Hippocampal formation (tissue), 2 donors: ENCODE measurements at places on chromosomes 2 and 18.

GRCh38 chr18:50751490-50751889 lies 68.3 kb downstream of the MRO start:
- DNase-seq = no peak

- no peak for DNase-seq
Observed at GRCh38 chr2:171406044-171406443, 27.7 kb downstream of the METTL8 start.

- DNase-seq = no peak
Observed at GRCh38 chr2:157902692-157903091, 26.6 kb upstream of the ACVR1 start.

GRCh38 chr2:101367508-101367907 lies 19.8 kb downstream of the CREG2 start:
- DNase-seq = no peak

DNA sequence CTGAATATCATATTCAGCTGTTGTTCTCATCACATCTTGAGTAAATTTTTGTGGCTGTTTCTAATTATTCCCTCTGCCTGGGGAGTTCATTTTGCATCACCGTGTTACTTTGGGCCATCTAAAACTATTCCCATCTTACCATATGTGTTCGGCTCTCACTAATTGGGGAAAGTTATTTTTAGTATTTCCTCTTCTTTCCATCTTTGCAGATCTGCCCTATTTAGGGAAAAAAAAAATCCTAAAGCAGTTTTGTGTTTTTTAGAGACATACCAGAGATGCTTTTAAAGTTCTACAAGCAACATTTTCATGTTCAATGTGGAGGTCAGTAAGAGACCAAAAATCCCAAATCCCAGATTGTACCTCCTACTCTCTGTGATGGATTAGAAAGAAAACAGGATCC lies 111.3 kb upstream of the NDUFV2 start:
- DNase-seq = no peak

- no peak for DNase-seq
Observed at GRCh38 chr2:186526281-186526680, 40.2 kb downstream of the ZC3H15 start.

DNA sequence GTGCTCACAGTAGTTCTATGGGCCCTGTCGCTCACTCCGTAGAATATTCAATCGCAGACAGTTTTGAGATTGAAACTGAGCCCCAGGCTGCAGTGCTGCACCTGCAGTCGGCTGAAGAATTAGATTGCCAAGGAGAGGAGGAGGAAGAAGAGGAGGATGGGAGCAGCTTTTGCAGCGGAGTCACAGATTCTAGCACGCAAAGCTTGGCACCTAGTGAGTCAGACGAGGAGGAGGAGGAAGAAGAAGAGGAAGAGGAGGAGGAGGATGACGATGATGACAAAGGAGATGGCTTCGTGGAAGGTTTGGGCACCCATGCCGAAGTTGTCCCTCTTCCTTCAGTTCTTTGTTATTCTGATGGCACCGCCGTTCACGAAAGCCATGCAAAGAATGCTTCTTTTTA lies 115.2 kb downstream of the GALNT3 start:
- DNase-seq = no peak

GRCh38 chr2:160916300-160916699 lies 243.9 kb upstream of the TANK start:
- no peak for DNase-seq

GRCh38 chr2:42788-43187 lies 3.5 kb downstream of the FAM110C start:
- no peak for DNase-seq

- no peak for DNase-seq
Observed at GRCh38 chr18:79629249-79629558, 50.4 kb upstream of the CTDP1 start.

- DNase-seq = no peak
Observed at GRCh38 chr2:231626449-231626848, 33.8 kb downstream of the TEX44 start.

- no peak for DNase-seq
Observed at GRCh38 chr2:51903728-51904127, 871.8 kb upstream of the NRXN1 start.

DNA sequence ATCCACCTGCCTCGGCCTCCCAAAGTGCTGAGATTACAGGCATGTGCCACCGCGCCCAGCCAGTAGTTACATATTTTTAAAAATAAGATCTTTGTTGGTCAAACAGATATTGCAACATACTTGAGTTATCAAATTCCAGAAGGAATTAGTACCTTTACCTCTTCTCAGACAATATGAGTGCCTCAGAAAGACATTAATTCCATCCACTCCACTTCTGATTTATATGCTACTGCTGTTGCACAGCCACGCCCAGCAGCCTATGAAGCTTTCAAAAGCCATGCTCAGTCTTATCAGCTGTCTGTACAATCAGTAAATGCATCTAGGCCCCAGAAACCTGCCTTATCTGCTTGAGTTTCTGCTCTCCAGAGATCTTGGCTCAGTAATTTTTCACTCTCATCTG lies 47.8 kb downstream of the MEX3C start:
- no peak for DNase-seq

DNA sequence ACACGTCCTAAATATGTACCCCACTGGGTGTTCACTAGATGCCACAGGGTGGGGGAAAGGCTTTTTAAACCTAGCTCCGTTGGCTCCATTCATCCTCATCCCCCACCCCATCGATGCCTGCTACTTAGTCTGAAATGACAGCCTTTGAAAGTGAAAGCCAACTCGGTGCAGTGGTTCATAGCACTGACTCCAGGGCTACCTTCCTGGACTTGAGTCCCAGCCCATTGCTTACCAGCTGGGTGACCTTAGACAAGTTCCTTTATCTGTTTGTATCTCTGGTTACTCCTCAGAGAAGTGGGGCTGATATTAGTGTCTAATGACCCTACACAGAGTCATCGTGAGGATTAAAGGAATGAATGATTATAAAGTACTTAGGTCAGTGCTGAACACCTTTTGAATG lies 24.4 kb downstream of the EHD3 start:
- DNase-seq = no peak

DNA sequence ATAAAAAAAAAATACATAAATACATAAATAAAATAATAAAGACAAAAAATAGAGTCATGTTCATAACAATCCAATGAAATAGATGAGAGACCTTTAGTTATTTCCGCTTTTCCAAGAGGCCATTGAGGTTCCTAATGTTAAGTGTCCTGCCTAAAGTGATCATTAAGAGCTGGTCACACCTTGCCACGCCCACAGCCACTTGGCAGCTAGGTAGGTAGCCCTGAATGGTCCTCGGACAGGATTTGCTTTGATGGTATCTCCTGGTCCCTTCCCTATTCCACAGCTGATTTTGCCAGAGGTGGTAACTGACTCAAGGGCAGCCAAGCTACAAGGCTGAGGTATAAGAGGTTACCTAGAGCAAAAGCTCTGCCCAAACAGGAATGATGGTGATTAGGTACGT lies 24.5 kb upstream of the TANC1 start:
- DNase-seq = no peak

GRCh38 chr18:68418881-68419280 lies 296.0 kb downstream of the TMX3 start:
- no peak for DNase-seq

DNA sequence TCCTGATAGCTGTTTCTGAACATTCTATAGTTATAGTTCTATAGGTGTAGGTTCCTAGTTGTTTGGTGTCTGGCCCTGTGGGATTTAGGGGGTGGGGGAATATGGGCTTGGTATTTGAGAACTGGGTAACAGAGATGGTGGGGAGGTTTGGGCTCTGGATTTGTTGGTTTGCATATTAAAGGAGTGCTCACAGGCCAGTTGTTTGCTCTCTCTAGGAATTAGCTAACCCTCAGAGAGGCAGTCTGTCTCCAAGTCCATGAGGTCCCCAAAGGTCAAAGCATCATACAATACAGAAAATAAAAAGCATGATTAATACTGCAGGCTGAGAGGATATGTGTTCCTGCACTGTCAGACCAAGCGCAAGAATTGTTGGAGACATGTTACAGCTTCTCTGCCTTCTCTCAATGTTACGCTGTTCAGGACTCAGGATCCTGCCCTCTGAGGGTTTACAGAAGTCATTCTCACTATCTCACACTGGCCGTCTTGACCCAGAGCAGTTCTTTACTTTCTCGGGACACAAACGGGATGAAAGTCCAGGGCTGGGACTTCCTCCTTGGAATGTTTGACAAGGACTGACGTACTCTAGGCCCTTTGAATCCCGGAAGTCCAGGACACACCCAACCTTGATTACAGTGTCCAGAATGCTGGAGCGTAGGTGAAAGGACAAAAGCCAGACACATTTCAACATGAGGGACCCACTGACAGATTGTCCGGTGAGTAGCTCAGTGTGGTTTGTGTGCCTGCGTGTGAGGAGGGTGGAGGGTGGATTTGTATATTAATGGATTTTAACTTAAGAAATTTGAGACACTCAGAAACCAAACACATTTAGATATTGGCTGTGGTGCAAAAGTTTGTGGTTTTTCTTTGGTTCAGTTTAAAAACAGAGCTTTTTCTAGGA lies at the start of gene NOSTRIN:
TSS of gene NOSTRIN (plus strand) at position 677 of the 898 bp plus-strand sequence. CDS start at position 687, 10 bp downstream.
- no peak for DNase-seq

GRCh38 chr2:68274022-68274421 lies 21.7 kb upstream of the PPP3R1 start:
- DNase-seq = no peak

- no peak for DNase-seq
Observed at GRCh38 chr2:220057391-220057790, 430.0 kb downstream of the SLC4A3 start.

DNA sequence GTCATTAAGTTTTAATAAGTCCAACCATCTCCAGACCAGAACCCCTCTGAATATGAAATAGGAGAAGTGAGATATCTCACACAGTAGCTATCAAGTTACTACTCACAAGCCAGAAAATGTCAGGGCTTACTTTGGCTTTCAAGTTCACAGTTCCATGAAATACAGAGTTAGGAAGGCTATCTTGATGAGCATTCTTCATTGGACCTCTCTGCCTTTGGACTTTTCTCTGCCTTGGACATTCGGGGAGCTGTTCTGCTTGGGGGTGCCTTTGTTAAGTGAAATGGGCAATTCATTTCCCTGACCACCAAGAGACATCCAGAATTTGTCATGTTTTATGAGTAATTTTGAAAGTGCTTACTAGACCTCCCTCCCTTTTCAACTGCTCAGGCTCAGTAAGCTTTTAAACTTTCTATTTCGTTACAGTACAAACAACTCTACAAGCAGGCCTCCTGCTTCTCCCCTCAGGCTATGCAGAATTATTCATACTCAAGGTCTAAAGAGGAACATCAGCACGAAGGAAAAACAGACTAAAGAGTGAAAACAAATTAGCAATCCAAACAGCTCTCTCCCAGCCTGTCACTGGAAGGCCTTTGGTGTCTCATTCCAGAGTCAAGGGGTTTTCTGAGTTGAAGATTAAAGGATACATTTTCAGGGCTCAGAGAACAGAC lies 95.3 kb downstream of the MREG start:
- DNase-seq = no peak

DNA sequence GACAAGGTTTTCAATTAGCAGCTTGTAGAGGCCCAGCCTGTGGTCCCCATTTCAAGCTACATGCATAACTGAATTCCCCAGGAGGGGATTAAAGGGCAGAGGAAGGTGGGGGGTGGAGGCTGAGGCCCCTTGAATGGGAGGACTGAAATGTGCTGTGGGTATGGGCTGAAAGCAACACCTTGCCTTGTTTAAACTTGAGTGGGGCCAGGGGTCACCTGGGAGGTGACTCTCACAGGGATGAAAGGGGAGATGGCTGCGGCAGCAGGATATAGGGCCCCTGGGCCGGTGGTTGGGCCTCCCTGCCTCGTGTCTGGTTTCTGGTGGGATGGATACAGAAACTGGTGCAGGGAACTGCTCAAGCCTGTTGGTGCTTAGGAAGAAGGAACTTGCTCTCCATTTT lies 225.9 kb upstream of the SPRED2 start:
- DNase-seq = no peak

DNA sequence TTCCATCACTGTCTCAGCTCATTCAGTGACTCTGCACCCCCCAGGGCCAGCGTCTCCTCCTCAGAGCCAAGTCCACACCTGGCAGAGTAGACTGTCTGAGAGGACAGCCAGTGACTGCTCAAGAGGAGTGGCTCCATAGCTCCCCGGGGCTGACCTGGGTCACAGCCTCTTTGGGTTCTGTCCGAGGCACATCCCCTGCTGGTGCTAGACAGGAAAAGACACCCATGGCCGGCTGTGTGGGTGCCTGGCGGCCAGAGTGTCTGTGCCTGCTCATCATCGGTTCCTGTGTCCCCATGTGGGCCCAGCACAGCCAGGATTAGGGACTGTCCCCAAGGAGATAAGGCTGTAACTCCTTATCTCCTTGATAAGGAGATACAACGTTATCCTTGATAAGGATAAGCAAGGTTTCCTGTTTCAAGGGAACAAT lies 3.5 kb upstream of the CROCC2 start:
- DNase-seq = no peak

DNA sequence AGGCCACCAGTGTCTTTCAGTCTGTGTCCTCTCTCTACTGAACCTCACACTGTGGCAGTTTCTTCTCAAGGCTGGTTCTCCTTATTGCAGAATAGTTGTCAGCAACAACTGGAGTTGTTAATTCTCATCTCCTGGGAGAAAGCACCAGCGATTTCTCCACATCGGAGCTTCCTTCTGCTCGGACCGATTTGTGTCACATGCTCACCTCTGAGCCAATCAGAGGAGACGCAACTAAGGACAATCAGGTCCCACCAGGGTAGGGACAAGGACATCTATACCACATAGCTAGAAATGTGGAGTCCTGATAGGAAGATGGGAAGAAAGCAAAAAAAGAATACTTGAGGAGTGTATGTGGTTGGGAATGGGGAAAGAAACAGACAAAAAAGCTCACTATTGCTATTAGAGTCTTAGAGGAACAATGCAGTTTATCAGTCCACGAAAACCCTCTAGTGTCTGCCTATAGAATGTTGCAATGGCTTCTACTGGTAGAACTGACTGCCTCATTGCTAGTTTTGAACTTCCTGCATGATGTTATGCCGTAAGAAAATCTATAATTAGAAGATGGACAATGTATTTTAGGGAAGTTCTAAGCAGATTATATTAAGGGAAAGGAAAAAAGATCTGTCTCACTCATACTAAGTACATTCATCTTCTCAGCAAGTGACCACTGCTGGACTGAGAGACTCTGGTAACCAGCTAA lies 169.7 kb downstream of the CDCA7 start:
- no peak for DNase-seq

GRCh38 chr2:232341739-232342126 lies 36.8 kb upstream of the ALPP start:
- no peak for DNase-seq

DNA sequence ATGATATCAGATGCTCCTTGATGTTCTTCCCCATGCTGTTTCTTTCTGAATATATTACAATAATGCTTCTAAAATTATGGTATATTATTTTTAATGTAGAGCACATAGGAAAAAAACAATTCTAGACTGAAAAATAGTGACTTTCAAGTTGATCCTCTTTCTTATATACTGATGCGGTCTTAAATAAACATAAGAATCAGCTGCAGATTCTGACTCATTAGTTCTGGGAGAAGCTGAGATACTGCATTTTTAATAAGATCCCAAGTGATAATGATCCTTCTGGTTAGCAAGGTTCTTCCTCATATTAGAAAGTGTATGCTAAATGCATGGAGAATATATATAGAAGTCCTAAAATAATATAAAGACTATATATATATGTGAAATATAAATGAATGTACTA lies 124.9 kb downstream of the XIRP2 start:
- DNase-seq = no peak

GRCh38 chr2:174729797-174730697 lies 34.2 kb downstream of the CHRNA1 start:
- no peak for DNase-seq
